NCI-H2029 treated with DMSO at 0.1 percent for 48 hours (cell line): ENCODE measurements at places on chromosomes 6 and 20.

DNA sequence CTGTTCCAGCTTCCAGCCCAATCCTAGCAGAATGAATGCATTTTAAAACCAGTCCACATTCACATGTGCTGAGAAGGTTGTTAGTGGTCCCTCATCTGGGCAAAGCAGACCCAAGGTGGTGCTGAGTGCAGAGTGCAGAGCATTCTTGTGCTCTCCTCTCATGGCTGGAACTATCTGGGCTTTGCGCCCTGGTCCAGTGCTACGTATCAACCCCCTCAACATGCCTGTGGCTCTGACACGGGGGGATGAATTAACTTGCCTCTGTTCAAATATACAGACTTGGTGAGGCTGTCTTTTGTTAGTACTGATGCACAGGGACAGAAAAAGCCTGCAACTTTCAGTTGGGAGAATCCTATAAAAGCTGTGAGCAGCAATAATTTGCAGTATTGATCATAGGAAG is 42.5 kb downstream of the PANK2 start:
- no peak for DNase-seq

GRCh38 chr6:31187780-31188194 is 17.3 kb upstream of the POU5F1 start:
- no peak for DNase-seq

- DNase-seq, result no peak
These were observed 16.7 kb downstream of the NEDD9 start for GRCh38 chr6:11215773-11216172.

DNA sequence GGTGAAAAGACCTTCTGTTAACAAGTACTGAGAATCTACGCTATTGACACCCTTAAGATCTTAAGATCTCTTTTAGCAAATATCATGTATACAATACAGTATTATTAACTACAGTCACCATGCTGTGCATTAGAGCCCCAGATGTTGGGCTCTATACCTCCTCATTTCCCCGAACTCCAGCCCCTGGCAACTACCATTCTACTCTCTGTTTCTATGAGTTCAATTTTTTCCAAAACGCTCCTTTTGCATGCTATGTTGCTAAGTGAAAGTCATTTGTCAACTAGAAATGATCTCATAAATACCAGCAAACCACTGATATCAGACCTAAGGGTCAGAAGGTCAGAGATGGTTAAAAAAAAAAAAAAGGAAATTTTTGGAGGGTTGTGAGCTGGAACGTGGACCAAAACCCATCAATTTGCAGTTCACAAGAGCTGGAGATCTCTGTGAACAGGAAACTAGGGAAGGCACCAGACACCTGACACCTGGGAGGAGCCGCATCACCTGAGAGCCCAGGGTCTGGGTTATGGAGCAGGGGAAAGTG is 122.0 kb upstream of the KCNK16 start:
- no peak for DNase-seq

DNA sequence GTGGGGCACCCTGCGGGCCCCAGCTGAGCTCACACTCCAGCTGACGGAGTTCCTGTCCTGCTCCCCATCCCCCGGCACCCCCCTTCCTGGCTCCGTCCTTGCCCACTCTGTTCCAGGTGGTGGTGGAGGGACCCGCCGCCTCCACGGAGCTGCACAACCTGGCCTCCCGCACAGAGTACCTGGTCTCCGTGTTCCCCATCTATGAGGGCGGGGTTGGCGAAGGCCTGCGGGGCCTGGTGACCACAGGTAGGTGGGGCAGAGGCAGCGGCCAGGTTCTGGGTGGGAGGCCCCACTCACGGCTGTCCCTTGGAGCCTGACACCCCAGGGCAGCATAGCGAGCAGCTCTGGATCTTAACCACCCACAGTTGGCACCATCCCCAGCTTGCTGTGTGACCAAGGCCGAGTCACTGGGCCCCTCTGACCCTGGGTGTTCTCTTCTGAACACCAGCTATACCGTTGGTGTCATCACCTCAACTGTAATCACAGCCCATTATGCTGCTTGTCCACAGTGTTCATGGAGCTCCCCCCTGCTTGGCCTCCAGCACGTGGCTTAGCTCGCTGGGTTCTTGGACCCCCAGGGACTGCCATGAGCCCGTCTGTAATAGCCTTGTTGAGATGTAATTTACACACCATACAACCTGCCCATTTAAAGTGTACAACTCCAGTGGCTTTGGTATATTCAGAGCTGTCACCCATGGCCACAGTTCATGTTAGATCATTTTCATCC is 17.4 kb downstream of the COL20A1 start:
- DNase-seq, result no peak
